Cerebellar nuclear complex (tissue), 1 donor: ENCODE measurements at places on chromosomes 7 and 10.

DNA sequence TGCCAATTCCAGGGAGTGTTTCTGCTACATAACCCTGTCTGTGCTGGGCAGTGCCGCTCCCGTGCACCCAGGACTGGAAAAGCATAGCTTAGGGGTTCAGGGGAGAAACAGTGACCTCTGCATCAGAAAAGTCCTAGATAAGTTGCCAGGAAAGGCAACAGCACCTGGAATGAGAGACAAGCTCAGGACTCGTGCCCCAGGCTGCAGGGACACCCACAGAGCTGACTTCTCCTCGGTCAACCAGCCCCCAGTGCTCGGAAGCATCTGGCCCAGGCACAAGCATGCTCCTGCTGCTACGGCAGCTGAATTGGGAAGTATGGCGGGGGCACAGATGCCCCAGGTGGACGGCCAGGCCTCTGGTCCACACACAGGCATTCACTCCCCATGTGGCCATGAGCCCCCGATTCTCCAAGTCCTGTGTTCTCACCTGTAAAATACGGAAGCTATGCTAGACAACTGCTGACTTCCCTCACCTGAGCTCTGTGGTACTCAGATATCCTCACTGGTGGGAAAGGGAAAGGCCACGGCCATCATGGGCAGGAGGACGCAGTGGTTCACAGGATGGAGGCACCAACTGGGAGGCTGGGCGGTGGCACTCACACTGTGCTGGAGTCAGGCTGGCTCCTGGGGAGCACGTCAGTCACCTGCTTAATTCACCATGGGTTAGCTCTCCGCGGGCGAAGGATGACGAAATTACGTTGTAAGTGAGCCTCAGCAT is 220.5 kb downstream of the PTPRN2 start:
- no peak for DNase-seq

DNA sequence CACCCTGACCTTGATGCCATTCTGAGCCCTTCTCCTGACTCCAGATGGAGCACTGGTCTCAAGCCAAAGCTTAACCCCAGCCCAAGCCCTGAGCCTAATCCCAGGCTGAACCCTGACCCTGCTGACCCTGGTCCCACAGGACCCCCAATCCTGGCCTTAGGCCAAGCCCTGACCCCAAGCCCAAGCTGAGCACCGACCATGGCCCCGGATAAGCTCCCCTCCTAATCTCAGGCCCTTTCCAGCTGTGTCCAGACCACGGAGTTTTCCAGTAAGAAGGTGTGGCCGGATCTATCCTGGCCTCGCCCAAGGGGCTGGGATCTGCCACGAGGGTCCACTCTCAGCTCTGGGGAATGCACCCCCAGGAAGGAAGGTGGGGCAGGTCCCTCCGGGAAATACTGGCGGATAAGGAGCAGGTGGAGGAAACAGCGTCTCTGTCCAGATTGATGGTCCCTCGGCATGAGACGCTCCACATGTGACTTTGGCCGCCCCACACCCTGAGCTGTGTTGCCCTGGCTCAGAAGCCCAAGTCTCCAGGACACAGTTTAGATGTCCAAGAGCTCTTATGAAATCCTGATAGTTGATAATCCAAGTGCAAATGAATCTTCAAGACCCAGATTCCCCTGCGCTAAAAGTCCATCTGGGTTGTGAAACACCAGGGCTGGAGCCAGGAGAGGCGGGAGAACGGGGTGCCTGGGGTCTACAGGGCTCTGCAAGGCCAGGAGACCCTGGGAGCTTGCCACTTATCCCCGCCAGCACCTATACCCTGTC is 10.4 kb downstream of the ELN start:
- DNase-seq, result no peak

- DNase-seq, result no peak
Observed at GRCh38 chr10:26682931-26683330, 14.6 kb upstream of the PDSS1 start.

DNA sequence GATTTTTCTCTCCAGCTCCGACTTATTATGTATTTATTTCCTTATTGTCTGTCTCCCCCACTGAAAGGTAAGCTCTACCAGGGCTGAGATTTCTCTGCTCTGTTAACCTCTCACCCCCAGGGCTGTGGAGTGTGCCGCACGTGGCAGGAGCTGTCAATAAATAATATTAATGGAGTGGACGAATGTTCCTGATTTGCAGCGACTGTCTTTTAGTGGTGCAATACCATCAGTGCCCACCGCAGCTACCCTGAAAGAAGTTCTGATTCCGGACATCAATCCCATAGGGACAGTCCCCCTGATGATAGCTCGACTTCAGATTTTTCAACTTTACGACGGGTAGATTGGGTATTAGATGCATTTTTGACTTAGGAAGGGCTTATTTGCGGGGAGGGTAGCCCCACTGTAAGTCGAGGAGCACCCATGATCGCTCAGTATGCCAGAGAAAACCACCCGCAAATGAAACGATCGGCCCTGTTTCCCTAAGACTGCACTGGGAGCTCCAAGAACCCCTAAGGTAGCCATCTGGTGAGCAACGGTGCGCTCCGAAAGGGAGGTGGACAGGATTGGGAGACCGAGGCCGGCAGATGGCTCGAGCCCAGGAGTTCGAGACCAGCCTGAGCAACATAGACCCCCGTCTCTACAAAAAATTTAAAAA is 986 bp upstream of the PPP2R2D start:
- DNase-seq, result no peak
